ENCODE measurements at places on chromosomes 3 and 15.

DNA sequence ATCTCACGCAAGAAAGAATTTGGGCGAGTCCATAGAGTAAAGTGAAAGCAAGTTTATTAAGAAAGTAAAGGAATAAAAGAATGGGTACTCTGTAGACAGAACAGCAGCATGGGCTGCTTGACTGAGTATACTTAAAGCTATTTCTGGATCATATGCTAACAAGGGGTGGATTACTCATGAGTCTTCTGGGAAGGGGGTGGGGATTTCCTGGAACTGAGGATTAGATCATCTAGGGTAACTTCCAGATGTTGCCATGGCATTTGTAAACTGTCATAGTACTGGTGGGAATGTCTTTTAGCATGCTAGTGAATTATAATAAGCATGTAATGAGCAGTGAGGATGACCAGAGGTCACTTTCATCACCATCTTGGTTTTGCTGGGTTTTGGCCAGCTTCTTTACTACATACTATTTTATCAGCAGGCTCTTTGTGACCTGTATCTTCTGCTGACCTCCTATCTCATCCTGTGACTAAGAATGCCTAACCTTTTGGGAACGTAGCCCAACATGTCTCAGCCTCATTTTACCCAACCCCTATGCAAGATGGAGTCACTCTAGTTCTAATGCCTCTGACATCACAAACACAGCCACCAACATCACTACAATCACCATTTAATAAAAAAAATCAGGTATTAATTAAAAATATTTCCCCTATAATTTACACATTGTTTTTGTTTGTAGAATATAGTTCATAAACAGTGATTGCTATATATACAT lies 890.7 kb upstream of the EPHA6 start:
- DNase-seq: no peak

GRCh38 chr3:24128199-24129005 lies 183.3 kb downstream of the NR1D2 start:
- peak; percentile 65 for DNase-seq

DNA sequence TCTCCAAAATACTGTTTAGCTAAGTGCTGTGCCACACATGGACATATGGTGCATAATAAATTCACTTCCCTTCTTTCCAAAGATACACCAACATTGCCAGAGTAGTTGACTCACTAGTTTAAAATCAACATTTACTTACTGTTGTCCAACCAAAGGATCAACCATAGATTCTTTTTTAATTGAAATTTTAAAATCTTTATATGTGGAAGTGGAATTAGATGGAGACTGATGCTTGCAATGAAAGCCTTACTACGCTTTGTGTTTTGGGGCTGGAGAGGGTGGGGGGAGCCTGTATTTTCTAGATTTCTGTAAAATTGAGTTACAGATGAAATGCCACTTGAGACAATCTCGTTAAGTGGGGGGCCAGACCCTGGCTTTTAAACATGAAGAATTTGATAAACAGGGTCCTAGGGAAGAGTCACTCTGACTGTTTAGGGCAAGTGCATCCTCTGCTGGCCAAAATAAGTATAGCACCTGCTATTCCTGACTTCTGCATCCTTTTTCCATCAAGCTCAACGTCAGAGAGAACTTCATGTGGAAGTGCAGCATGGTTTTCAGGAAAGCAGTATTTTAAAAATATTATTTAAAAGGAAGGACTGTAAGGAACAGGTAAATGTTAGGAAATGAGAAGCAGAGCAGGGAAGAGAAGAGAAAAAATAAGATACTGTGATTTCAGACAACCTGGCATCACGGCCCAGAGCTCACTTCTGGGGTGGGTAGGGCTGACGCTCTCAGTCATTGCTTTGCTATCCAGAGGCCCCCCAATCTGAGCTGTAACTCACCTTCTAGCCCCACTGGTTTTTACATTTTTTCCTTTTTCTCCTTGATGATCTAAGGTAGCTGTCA lies 76.7 kb downstream of the BOC start:
- peak; percentile 59 for DNase-seq

DNA sequence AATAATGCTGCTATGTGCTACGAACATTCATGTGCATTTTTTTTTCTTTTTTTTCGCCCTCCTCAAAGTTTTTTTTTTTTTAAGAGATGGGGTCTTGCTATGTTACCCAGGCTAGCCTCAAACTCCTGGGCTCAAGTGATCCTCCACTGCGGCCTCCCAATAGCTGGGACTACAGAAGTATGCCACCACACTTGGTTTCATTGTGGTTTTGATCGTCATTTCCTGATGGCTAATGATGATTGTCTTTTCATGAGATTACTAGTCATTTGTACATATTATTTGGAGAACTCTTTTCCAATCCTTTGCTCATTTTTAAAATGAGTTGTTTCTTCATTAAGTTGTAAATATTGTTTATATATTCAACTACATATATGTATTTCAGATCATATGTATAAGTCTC lies 48.8 kb downstream of the FBXO22 start:
- DNase-seq: no peak

GRCh38 chr3:40086890-40087883 lies 222.3 kb upstream of the EIF1B start:
- no peak for DNase-seq
